ENCODE measurements at places on chromosomes 6 and 20.

DNA sequence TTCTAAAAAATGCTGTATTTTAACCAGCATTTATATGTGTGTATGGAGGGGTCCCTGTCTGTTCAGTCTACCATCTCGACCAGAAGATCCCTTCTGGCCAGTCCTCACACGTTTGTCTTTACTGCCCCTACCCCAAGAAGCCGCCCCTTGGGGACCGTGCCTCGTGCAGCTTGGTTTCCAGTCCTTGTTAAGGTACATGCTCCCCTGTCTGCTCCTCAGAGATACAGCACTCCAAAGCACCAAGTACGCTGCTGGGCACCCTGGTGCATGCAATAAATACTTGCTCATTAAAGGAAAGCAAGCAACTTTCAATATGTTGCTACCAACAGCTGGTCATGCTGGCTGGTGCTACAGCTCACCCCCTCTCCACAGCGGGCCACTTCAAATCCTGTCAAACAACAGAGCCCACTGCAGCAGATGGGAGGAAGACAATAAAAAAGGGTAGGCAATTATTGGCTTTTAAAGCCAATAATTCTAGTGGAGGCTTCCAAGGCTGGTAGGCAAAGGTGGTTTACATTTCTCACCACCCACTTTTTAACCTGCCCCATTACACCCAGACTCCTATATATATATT lies 61.6 kb downstream of the PSMG4 start:
- DNase-seq: no peak

DNA sequence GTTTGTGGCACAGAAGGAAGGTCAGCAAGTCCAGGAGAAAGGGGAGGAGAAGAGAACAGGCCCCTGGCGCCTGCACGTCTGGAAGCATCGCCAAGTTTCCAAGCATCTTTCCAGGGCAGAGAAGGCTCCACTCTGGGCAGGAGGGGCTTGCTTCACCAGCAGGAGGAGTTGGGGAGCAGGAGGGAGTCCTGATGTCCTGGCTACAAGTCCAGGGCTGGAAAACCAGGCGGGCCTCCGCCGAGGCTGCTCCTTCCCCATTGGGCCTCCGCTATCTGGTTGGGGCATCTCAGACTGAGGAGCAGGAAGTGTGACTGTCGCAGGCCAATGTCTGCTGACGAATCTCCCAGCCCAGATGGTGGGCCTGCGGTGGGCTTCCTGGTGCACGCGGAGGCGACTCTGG lies 421.9 kb downstream of the PREX1 start:
- no peak for DNase-seq

GRCh38 chr6:42195415-42195814 lies 659 bp upstream of the GUCA1B start:
- DNase-seq: no peak

GRCh38 chr20:1010659-1011058 lies 8.5 kb upstream of the RSPO4 start:
- DNase-seq: no peak

- DNase-seq: no peak
These were observed 63.1 kb downstream of the RNF217 start for GRCh38 chr6:125025164-125025854.

GRCh38 chr6:105066836-105067235 lies 109.9 kb downstream of the LIN28B start:
- no peak for DNase-seq

GRCh38 chr6:163888030-163888819 lies 473.7 kb downstream of the QKI start:
- no peak for DNase-seq

GRCh38 chr6:127118298-127119101 lies at the start of gene RSPO3:
Gene RSPO3, plus strand, starts transcription at chr6:127118671. Its CDS starts 522 bp downstream, at chr6:127119193.
- peak; percentile 40 for DNase-seq

DNA sequence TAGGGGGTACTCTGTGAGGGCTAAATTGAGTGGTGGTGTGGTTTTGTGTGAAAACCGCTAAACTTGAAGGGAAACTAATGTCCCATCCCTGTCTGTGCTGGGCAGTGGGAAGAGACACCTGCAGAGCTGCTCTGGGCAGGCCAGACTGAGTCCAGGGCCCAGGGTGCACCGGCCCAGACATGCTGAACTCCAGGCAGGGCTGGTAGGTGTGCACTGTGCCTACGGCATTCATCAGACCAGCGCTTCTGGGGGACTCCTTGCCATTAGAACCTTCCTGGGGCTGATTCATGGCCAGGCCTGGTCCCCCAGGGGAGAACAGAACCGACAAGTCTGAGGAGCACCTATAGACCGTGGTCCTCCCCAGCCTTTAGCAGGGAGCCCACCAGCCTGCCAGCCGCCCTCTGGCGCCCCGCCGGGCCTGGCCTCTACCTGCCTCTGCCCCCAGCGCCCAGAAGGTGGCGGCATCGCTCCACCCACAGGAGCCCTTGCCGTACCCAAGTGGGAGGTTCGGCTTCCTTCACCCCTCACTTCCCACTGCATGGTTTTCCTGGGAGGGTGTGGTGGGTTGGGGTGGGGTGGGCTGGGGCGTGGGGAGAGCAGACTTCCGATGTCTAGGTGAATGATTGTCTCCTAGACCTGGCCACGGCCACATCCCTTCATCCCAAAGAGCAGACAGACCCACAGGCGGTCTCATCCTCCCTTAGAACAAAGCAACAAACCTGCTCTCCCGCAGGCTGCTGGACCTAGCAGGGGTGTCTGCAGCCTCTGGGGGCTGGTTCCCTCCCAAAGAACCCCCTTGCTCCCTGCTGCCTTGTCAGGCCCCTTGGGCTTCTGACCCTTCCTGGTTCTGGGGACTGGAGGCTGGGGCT lies 15.5 kb downstream of the CCDC167 start:
- DNase-seq: peak; percentile 68

- DNase-seq: peak; percentile 54
These were observed 13.0 kb downstream of the SERPINB6 start for GRCh38 chr6:2958331-2958711.

DNA sequence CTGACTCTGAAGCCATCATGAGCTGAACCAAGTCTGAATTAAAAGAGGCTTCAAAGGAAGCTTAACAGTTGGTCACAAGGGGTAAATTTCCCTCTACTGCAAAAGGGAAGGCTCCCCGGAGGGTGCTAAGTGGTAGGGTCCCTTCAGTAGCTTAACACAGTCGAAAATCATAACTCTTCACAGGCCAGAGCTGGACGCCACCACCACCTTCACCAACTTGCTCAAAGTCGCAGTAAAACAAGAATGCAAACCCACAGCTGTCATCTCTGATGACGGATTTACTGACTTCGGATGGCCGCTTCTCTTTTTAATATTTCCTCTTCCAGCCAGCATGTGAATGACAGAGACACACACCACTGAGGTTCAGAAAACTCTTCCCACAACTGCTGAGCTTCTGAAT lies 144.7 kb upstream of the FBXL4 start:
- DNase-seq: no peak
